ENCODE measurements at places on chromosomes 5 and 9.

DNA sequence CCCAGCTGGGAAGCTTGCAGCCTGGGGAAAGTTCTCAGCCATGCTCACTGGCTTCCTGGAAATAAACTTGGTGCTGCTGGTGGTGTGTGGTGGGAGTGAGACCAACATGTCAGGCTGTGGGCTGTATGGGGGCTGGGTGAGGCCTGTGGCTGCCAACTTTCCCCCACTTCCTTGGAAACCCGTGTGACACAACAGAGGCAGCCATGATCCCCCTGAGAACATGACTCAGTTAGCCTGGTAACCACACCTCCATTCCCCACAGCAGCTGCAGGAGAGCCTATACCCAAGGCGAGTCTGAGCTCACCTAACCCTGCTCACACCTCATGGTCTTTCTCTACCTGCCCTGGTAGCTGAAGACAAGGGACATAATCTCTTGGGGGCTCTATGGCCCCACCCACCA is 72.7 kb upstream of the RGMB start:
- DNase-seq: no peak

- no peak for DNase-seq
Measured at GRCh38 chr9:117719161-117719920, 15.1 kb downstream of the TLR4 start.

- no peak for DNase-seq
Measured at GRCh38 chr9:129701549-129701948, 36.1 kb downstream of the PRRX2 start.

DNA sequence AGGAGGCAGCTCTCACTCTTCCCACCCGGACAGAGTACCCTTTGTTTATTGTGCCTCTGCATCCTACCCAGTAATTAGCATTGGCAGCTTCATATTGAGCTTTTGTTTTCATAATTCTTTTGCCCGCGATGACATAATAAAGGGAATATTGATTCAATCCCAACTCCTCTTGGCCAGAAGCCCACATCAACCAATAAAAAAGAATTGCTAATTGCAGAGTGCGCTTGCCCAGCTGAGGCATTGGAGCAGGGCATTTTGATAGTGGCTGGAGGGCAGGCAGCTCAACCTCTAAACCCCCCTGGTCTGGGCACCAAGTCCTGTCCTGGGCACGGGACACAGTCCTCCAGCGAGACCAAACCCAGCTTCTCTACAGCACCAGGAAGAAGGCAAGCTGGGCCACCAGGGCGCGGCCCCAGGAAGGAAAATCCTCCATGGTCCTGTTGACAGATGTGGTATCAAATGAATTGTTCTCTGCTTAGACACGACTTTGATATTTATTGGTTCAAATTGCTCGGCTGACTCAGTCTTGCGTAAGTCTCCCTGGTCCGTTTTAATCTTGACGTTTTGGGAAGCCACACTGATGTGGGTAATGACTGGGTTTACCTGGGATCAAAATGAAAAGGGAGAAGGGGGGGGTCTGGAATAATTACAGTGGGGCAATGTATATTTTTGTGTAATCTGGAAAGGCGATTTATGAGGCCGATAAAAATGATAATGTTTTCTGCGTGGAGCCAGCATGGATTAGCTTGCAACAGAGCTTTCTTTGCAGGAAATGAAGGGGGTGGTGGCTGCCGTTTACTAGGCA is 220.7 kb upstream of the MSX2 start:
- no peak for DNase-seq

- DNase-seq: no peak
Measured at GRCh38 chr9:113488490-113488889, 25.0 kb downstream of the RGS3 start.

DNA sequence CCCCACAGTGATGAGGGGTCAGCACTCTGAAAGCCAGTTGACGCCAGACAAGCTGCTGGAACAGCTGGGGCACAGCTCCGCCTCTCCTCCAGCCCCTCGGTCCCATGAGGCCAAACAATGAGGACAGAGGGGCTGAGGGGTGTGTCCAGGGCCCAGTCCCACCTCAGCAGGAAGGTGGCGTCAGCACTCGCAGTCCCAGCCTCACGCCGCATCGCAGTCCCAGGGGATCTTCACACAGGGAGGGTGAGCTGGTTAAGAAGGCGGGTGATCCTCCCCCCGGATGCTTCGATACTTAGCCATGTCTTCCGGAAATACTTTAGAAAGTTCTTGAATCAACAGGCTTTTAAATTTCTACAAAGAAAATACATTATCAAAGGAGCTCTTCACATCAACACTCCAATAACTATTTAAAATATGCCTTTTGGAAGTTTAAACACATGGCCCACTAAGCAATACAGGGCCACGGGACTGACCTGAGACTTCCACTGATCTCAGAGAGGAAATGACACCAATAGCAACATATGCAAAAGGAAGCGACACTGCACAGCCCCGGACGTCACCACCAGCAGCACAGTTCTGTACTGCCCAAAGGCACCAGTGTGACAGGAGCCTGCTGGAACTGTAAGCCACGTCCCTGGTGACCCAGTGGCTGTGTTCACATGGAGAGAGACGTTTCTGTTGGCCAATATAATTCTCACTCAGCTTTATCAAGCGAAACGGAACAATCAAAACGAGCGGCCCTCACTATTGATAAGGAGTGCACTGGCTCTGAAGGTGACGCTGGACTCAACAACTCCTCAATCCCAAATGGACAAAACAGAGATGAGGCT is 5.9 kb downstream of the MED10 start:
- no peak for DNase-seq

Measured in naive thymus-derived CD8-positive, alpha-beta T cell (primary cell).